Activated T-cell treated with anti-CD3 and anti-CD28 coated beads for 48 hours (primary cell): ENCODE measurements at places on chromosomes 3 and 15.

DNA sequence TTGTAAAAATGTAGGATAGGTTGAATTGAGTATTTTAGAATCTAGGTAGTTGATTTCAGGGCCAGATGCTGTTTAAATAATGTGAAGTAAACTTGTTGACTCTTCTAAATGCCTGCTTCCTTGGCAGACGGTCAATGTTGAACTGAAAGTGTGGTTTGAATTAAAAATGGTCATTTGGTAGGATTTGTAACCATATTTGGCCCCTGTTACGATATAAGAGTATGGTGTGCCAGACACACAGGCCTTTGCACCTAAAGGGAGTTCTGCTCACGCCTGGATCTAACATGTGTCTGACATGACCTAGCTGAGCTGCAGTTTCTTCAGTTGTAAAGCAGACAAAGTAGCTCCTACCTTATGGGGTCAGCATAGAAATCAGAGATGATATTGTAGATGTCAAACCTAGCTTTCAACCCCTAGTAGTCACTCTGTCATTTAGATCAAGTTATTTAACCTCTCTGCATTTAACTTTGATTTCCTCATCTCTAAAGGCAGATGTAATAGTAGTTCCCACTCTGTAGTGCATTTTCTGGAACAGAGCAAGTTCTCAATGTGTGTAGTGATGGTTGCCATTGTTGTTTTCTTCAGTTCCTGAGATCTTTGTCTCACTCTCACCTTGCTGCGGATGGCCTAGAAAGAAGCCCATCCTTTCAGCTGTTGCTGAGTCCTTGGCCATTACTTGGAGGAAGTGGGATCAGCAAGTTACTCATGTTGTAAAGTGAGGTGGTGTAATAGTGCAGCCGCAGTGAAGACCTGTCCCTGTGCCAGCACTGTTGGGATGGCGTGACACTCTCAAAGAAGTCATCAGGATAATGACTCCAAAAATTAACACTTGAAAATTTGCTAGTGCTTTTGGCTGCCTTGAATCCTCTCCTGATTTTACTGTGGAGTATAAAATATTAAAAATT, 90.2 kb downstream of the GHSR start:
- DNase-seq, result no peak

DNA sequence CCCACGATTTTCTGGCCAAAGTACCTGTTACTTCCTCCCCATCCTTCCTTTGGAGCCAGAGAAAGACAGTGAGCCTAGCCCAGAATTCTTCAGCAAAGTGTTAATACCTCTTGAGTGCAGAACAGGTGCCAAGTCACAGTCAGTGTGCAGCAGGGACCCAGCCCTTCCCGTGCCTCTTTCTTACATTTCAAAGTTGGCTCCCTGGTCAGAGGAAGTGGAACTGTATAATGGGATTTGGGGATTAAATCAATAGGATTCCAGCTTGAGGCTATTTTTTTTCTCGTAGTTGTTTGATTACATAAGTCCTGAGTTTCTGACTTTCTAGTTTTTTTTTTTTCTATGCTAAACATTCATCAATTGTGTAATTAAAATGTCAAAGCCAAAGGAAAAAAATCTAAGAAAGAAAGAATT, 52.6 kb upstream of the ABHD10 start:
- no peak for DNase-seq

DNA sequence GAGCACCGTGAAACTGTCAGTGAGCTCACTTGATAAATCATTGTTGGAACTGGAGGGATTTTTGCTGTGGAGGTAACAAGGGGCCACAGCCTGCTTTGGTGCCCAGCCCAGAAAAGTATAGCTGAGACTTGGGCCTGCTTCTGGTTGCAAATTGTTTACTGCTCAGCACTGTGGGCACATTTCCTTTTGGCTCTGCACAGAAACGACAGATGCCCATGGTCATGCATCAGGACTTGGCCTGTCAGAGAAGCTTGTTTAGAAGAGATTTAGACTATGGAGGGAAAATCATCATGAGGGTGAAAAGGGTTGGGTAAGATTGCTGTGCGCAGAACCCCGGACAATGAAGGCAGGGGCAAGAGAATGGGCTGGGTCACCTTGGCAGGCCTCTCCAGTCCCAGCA, 286.1 kb upstream of the CTNNB1 start:
- no peak for DNase-seq

GRCh38 chr3:39990532-39990931, 181.1 kb downstream of the MYRIP start:
- DNase-seq, result no peak

GRCh38 chr15:83462026-83462425, 14.9 kb downstream of the SH3GL3 start:
- no peak for DNase-seq

DNA sequence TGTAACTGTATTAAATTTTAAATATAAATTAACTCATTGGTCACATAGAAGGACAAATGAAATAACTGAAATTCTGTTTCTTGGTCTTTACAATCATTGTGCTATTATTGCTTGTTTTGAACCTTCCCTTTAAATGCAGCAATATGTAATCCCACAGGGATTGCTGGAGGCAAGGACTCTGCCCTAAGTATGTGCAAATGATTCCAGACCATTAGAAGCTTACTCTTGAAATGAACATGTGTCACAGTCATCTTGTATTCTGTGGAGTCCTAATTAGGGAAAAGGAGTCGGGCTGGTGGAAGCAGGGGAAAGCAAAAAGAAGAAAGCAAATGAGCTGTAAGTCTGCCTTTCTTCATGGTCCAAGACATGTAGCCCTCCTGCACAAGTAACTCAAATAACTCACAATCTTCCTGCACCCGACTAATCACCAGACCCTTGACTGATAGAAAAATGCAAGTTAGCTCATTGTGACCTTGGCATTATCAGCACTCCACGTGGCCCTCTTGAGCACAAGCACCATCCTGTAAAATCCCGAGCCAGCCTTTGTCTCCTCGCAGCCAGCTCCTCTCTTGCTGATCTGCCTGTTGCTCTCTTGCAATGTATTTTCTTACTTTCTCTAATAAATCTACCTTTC, 2.3 kb upstream of the TMPRSS7 start:
- DNase-seq, result no peak

- no peak for DNase-seq
Measured at GRCh38 chr15:49023354-49023753, 22.9 kb downstream of the SECISBP2L start.

GRCh38 chr3:25424614-25425013, 3.4 kb upstream of the RARB start:
- DNase-seq, result no peak

DNA sequence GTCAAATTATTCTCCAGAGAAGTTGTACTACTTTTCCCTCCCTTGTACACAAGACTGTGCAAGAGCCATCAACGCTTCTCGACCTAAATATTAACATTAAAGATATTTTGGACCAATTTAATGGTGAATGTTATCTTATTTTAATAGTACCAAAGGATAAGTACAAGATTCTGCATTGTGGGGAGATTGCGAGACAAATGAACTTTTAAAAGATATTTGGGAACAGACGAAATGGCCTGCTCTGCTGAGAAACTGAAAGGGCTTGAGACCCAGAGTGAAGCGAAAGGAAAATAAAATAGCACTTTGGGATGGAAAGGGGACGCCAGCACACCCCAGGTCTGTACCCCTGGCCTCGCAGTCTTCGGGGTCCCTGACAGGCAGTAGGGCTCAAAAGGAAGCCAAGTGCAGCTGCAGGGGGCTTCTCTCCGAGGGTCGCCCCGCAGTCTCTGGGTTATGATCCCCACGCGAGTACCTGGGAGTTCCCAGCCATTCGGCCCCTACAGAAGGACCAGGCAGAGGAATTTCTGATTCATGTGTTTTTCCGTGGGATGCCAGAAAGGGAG, 97.6 kb upstream of the VGLL3 start:
- DNase-seq, result no peak

- peak; percentile 96 for DNase-seq
Measured at GRCh38 chr3:13479582-13480339, at the start of gene HDAC11. TSS of gene HDAC11 (plus strand) at chr3:13480306. CDS start at chr3:13480348, 42 bp downstream.

GRCh38 chr15:83980637-83981036, 254.9 kb upstream of the GOLGA6L4 start:
- DNase-seq, result no peak

- DNase-seq, result no peak
Measured at GRCh38 chr3:156635034-156635433, 39.4 kb upstream of the TIPARP start.

DNA sequence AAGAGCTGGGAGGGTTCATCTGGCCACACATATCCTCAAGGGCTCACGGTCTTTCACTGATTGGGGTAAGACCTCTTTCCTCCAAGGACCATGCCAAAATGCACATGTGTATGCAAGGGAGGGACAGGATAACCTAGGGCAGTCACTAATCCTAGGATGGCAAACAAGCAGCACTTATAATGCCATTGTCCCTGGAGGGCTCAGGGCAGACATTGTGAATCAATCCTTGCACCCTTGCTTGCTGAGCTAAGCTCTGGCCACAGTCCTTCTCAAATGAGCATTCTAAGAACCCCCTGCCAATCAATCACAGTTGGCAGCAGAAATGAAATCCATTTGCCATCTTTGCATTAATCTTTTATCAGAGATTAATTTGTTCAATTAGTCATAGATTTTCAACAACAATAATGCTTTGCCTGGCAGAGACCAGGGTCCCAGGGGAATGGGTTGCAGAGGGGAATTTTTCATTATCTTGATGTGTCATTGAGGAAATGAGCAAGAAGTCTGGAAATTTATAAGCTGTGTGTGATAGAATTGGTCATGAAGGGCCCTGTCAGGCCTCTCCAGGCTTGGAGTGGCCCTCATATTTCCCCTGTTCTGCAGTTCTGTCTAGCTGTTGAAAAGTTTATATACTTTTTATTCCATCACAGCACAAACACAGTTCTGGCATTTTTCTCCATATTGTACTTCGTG, 57.2 kb upstream of the KY start:
- DNase-seq, result no peak

DNA sequence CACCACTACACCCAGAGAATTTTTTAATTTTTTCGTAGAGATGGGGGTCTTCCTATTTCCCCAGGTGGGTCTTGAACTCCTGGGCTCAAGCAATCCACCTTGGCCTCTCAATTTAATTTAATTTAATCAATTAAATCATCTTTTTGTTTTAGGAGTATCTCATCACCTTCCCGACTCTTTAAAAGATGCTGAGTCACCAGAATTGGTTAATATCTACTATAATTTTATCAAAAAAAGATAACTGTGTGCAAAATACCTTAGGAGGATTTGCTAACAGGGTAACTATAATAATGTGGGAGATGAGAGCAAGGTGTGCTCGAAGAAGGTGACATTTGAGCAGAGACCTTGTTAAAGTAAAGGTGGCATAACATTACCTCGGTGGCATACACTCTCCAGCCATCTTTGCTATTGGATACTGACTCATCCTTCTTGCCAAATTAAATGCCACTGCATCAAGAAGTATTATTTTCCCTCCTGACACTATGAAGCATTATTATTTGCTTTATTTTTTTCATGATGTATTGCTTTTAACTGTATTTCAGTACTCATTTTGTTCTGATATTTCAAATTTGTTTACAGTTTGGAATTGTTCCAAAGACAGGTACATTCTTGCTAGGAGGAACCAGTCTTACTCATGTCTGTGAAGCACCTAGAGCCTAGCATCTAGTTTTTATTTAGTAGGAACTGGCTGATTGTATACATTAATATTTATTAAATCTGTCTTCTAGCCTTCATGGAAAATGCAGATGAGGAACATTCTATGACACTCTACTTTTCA, 200.7 kb downstream of the MBNL1 start:
- no peak for DNase-seq

GRCh38 chr3:157786211-157786610, 283.0 kb upstream of the VEPH1 start:
- DNase-seq, result no peak

- DNase-seq, result no peak
Measured at GRCh38 chr3:46453526-46454208, 11.0 kb downstream of the LTF start.

DNA sequence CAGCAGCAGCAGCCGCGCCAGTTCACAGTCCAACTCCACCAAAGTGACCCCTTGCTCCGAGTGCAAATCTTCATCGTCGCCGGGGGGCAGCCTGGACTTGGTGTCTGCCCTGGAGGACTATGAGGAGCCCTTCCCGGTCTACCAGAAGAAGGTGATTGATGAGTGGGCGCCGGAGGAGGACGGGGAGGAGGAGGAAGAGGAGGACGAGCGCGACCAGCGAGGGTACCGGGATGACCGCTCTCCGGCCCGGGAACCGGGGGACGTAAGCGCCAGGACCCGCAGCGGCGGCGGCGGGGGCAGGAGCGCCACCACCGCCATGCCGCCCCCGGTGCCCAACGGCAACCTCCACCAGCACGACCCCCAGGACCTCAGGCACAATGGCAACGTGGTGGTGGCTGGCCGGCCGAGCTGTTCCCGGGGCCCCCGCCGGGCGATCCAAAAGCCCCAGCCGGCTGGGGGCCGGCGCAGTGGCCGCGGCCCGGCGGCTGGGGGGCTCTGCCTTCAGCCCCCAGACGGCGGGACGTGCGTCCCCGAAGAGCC, 224.1 kb upstream of the IL12A start:
- no peak for DNase-seq

DNA sequence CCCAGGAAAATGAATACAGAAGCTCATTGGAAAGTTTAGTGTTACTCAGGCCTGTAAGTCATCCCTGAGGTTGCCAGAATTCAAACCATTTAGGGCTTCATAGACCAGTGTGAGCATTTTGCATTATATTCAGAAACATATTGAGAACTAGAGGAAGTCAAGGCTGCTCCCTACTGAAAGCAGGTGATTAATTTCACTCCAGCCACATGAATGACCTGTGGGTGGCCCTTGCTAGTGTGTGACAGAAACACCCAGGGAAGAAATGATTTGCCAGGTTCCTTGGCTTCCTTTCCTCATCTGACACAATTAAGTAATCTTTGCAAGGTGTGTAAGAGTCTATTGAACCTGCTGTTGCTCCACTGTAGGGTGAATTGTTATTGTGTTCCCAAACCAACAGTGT, 61.8 kb downstream of the GAP43 start:
- peak; percentile 4 for DNase-seq

DNA sequence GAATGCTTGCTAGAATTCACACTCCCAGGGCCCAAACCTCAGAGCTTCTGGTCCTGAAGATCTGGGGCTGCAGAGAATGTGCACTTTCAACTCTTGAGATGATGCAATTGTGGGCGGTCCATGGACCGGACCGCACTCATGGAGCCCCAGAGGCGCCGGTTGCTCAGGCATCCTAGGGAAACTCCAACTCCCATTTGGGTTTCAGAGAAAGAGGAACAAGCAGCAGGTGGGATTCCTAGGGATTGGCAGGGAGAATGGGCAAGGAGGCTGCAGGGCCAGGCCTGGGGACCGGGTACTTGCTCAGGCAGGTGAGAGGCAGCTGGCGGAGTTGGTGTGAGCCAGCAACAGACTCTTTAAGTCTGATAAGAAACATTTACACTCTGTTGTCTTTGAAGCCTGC, 3.5 kb downstream of the NOX5 start:
- no peak for DNase-seq

GRCh38 chr3:124497487-124497886, 232.8 kb upstream of the UMPS start:
- DNase-seq, result no peak
